ENCODE measurements at places on chromosomes 7 and 10.

- DNase-seq, result no peak
Measured at GRCh38 chr10:79412516-79412915, 32.9 kb downstream of the ZCCHC24 start.

GRCh38 chr10:13665516-13666262 is 78.9 kb downstream of the PRPF18 start:
- DNase-seq, result no peak

DNA sequence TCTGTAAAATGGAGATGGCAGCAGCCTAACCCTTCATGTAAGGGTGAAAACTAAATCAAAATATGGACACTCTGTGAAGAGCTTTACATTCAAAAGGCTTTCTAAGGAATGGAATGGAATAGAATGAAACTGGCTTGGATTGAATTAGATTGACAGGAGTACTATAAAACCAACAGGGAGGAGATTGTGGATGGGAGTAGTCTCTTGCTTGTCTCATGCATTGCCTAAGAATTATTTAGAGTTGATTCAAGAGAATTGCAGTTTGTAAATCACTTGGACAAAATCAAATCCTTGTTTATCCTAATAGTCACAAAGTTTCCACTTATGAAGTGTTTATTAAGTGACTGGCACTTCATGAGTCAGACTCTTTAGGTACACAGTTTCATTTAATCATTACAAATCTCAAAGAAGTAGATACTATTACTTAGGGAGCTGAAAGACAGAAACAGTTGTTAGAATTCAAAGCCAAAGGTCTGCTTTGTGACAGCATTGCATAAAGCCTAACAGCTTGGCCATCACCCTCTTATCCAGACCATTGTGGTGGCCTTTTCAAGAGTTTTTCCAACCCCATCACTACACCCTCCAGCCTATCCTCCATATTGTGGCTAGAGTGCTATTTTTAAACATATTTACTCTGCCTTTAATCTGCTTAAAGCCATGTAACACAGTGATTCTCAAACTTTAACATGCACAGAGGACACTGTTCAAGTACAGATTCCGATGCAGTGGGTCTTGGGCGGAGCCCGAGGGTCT is 91.9 kb upstream of the GHITM start:
- no peak for DNase-seq

DNA sequence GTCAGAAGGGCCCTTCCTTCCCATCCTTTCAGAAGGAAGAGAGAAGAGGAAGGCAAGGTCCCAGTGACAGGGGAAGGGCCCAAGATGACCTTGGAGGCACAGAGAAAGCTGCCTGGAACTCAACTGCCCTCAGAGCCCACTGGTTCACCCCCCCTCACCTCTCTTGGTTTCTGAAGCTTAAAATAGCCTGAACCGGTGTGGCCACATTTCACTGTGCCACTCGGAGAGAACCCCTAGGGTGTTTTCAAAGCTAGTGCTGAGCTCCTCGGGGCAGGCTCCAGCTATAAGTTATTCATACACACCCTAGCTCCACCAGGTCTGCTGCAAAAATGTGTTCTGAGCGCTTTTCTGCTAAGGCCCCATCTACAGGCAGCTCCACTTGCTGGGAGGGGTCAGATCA is 60.9 kb upstream of the ADRB1 start:
- no peak for DNase-seq

DNA sequence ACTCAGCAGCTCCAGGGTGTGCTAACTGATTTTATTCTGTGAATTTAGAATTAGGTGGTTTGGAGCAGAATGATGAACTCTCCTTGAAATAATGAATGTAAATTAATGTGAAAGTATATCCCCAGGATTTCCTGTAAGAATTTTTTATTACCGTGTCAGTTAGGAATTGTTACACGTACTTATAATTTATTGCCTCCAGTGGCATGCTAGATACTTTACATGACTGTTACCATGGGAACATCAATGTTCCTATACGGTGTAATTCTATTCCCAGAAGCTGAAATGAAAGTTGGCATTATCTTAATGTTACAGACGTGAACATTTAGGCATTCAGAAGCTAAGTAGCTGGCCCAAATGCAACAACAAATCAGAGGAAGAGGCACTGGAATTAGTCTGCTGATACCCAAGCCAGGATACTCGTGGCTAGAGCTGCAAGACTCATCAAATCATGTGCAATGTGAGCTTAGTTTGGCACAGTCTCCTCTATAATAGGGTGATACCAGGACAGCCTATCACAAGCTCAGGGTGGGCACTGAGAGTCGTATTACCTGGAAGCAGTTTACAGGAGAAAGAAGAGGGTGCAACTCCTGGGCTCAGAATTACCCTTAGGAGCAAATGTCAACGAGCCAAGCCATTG is 30.0 kb upstream of the PRKAR2B start:
- DNase-seq, result no peak

DNA sequence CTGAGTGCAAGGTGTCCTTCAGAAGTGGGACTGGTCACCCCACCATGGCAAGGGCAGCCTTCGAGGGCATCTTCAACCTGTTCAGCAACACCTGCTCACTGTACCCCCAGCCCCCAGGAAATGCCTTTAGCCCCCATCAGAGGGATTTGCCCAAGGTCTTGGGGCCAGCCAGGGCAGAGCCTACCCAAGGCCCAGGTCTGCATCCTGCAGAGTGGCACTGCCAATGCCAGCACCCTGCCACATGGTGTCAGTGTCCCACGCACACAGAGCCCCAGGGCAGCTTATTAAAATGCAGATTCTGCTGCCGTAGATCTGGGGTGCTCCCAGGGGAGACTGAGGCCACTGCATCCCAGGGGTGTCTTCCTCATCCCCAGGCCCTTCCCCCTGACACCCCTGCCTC is 106.2 kb upstream of the KCTD7 start:
- DNase-seq, result no peak

DNA sequence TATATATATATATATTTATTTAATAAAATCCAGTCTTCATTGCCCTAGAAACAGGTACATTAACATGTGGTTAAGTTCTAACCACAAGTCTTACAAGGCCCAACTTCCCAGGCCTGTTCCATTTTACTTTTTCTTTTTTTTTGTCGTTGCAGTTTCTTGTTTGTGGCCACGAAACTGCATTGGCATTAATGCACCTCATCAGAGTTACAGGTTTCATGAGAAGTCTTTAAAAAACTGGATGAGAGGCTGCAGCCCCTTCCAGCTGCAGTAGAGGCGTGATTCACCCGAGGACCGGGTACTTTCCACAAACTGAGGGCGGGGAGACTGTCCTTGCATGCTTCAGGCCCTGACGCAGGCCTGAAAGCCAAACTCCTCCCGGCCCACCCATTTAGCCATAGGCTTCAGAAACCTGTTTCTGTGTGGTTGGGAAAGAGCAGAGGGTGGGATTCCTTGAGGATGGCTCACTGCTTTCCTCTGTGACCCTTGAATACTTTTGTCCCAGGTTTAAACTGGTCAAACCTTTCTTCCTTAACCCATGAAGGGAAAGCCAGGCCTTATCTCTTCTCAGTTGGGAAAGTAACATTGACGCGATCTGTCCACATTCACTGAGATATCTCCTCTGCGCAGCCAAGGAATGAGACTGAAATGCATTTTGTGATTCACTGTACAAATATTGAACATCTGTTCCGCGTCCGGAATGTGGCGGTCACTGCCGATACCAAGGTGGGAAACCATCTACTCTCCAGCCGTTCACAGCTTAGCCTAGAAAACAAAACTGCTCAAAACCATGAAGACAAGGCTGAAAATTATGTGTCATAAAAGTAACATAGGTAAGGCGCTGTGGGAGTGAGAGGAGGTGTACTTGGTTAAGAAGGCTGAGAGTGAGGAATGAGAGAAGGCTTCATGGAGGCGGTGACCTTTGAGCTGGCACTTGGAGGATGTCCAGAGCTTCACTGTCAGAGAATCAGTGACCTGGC is 311.7 kb downstream of the GATA3 start:
- DNase-seq, result peak; percentile 30

DNA sequence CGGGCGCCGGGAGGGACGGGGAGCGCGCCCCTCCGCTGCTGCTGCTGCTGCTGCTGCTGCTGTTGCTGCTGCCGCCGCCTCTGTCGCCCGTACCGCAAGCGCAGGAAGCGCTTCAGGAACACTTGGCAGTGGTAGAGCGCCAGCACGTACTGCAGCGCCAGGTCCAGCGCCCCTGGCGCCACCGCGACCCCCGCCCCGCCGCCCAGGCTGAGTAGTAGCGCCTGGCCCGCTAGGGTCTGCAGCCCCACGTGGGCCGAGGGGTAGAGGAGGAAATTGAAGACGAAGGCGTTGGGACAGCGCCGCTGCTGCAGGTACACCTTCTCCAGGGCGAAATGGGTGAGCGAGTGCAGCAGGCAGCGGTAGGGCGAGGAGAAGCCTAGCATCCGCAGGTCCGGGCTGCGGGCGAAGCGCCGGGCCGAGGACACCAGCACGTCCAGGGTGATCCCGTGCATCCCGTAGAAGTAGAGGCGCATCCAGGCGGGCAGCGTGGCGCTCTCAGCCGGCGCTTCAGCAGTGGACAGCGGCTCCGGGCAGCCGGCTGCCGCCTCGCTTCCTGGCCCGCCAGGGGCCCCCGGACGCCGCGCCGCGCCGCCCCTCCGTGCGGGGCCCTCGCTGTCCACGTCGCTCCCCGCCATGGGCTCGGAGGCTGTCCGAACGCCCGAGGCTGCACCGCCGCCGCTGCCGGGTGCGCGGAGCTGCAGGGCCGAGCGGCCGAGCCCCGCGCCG is at the start of gene TMEM229A:
TMEM229A (minus strand) TSS at position 699 of the 726 bp plus-strand sequence; CDS start at position 635, 64 bp downstream.
- DNase-seq, result no peak

DNA sequence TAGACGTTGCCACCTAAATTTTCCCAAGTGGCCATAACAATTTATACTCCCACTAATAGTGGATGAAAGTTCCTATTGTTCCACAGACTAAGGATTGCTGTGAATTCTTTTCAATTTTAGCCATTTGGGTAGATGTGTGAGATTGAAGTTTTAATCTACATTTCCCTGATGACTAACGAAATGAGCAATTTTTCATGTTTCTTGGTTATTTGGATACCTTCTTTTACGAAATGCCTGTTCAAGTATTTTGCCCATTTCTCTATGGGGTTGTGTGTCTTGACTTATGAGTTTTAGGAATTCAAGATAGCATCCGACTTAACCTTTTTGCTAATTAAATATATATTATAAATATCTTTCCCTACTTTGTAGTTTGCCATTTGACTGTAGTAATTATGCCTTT is 16.4 kb upstream of the PRKG1 start:
- DNase-seq, result no peak

DNA sequence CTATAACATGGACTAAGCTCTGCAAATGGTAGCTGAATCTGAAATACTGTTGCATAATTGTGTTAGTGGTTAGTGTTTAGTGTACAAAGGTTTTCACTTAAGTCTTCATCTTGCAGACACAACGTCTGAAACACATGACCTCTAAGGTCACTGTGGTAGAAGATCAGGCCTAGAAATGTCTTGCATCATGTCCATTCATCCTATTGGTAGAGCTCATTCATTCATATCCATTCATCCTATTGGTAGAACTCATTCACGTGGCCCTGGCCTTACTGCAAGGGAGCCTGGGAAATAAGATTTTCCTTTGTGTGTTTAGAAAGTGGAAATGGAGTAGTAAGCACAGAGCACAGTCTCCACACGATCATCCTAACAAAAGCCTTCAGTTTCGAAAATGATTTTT is 485.8 kb downstream of the PLXNA4 start:
- DNase-seq, result no peak

DNA sequence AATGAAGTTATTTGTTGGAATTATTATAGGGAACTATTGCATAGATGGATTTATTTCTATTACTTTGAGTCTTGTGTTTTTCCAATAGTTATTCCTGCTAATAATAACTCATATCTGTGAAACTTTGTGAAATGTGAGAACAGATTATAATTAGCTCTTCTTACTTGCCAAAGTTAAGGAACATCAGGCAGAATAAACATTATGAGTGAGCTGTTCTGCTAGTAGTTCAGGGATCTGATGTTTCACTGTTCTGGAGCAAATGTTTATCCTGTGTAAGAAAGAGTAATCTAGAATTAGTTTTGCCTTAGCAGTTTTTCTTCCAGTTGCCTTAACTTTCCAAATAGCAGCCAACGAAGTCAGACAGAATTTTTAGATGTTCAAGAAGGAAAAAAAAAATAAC is 245.2 kb upstream of the PLXDC2 start:
- no peak for DNase-seq

GRCh38 chr10:228366-228765 is 93.1 kb downstream of the ZMYND11 start:
- DNase-seq, result no peak

DNA sequence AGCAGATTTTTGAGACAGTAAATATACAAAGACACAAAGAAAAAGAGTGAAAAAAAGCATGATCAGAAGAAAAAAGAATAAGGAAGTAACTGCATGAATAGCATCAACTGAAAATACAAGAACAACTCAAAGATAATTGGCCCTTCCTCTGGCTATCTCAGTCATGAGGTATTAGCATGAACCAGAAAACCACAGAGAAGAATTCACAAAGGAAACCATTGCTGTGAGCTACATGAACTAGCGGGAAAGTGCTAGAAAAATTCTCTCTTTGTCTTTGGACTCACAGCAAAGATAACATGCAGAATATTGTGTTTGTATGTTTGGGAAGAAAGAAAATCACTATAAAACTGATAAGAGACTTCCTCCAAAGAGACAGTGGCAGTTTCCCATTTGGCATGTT is 82.9 kb downstream of the SORCS1 start:
- DNase-seq, result no peak

Measured in stimulated activated CD4-positive, alpha-beta T cell treated with anti-CD3 and anti-CD28 coated beads, Interleukin-1b, Interleukin-23, amount 100 ng/mL, for 4 hours (primary cell).